ENCODE measurements at places on chromosomes 12 and 14.

GRCh38 chr14:64733321-64733720 is 29.1 kb downstream of the PLEKHG3 start:
- no peak for DNase-seq

- no peak for DNase-seq
Measured at GRCh38 chr12:3048540-3048939, 28.6 kb upstream of the TSPAN9 start.

GRCh38 chr12:40921563-40922163 is 229.4 kb downstream of the CNTN1 start:
- DNase-seq = no peak

- no peak for DNase-seq
Measured at GRCh38 chr12:126107659-126108058, 1042.4 kb downstream of the AACS start.

- no peak for DNase-seq
Measured at GRCh38 chr12:93751864-93752610, 74.9 kb downstream of the CRADD start.

DNA sequence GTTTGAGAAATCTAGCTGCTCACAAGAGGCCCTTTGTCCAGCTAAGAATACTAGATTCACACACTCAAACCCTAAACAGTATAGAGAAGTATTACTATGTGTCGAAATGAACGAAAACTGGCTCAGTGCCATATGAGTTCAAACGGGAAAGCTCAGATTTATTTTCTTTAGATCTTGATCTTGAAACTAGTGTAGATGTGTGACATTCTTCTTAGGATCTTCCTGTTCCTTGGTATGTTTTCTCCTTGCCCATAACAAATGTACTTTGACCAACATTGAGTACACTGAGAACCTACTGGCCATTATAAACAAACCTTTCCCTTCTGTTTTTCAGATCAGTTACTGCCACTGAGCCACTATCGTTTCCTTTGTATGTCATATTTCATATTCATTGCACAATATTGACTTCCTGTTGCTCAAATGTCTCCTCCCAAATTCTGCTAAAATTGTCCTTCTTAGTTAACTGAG is 21.3 kb downstream of the MYBPC1 start:
- DNase-seq = no peak

- DNase-seq = no peak
Measured at GRCh38 chr14:105377555-105378182, 20.7 kb upstream of the TEX22 start.

GRCh38 chr14:71692496-71692895 is 239.7 kb upstream of the RGS6 start:
- DNase-seq = no peak

- no peak for DNase-seq
Measured at GRCh38 chr12:79381248-79382208, 309.2 kb downstream of the PAWR start.

GRCh38 chr12:108319277-108320234 is 19.6 kb downstream of the CMKLR1 start:
- no peak for DNase-seq

GRCh38 chr14:93709249-93709648 is 79.0 kb downstream of the PRIMA1 start:
- no peak for DNase-seq

- DNase-seq = no peak
Measured at GRCh38 chr12:124335426-124336183, 40.7 kb downstream of the RFLNA start.

GRCh38 chr12:62861586-62861985 is 73.4 kb downstream of the PPM1H start:
- DNase-seq = no peak

GRCh38 chr14:90505531-90505930 is 108.7 kb downstream of the CALM1 start:
- DNase-seq = no peak

GRCh38 chr12:124481772-124482566 is 85.4 kb downstream of the NCOR2 start:
- no peak for DNase-seq

DNA sequence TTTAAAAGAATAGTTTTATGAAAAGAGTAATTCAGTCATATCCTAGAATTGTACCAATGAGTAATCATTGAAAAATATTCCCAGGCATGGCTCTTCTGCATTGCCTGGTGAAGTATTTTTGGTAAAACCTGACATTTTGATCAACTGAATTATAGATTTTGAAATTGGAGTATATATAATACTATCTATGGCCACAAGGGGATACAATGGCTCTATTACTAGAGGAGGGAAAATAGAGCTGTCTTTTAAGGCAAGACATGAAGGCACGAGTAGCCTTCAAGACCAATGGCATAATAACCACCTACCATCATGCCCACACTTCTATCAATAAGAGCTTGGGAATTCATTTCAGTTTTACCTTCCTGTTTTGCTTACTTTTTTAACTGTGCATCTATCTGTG is 1241.4 kb upstream of the TMEM132C start:
- no peak for DNase-seq

- DNase-seq = no peak
Measured at GRCh38 chr14:61192989-61193388, 88.1 kb downstream of the TMEM30B start.

- DNase-seq = no peak
Measured at GRCh38 chr14:103848175-103849077, 1.1 kb upstream of the PPP1R13B start.

DNA sequence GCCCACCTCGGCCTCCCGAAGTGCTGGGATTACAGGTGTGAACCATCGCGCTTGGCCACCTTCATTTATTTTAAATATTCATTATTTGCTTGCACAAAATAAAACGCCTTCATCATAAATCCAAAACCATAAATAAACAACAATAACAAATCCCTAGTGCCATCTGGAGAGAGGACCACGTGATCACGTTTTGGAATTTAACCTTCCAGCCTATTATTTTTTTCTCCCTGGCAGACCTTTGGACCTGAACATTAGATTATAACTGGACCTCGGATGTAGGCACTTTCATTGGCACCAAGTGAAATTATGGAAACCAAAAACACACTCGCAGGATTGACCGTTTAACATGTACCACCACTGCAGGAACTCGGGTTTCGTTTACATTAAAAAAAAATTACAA is 2.0 kb downstream of the DNAH10 start:
- DNase-seq = no peak

GRCh38 chr14:85528080-85528896 is 1.7 kb upstream of the FLRT2 start:
- DNase-seq = no peak

DNA sequence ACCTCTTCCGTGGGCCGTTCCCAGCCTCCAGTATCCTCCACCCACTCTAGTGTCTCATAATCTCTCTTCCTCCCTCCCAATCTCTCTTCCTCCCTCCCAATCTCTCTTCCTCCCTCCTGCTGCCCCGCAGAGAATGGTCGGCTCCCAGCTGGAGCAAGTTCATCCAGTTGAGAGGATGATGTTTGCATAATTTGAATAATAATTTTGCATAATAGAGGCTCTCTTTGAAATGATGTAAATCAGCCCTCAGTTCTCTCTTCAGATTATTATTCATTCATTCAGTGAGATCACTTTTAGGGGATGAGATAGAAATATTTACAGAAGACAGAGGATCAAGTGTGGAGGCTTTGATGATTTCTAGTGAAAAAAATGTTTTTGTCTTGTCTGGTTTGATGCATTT is 125.0 kb downstream of the PTPN11 start:
- no peak for DNase-seq

DNA sequence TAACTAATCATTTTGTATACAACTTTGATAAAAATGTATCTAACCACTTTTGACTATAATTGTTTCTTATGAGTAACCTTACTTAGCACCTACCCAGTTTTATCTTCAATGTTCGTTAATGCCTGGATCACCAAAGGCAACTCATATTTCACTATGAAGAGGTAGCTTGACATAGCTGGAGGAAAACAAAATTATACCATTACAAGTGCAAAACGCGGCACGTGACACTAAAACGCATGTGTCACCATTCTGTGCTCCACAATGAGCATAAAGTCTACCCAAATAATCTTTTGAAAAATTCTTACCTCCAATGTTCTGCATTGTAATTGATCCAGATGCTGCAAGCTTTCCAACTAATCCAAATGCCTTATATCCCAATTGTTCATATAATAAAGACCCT is 5.8 kb downstream of the SLC38A2 start:
- no peak for DNase-seq

DNA sequence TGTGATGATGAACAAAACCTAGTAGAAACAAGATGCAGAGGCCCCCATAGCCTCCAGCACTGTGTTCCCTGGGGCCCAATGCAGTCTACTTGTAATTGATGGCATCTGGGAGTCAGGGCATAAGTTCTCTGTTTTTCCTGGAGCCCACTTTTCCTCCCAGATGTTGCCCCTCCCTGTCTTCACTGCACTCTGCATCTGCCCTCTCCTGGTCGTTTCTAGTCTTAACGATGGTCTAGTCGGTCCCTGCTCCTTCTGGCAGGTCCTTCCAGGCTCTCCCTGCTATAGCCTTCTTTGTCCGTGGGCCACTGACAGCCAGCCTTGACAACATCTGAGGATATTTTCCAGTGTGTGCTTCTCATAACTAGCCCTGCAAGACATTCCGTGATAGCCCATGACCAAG is 208.3 kb downstream of the GXYLT1 start:
- no peak for DNase-seq

DNA sequence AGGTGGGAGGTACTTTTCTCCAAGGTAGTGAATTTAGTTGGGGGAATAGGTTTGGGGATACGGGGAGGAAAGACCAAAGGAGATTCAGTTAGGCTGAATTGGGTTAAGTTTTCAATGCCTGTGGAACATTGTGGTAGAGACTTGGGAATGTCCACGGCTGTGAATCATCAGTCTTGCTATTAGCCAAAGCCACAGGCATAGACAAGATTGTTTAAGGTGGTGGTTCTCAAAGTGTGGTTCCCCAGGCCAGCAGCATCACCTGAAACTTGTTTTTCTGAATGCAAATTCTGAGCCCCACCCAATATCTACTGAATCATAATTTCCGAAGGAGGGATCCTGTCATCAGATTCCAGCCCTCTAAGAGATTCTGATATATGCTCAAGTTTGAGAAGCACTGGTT is 316.2 kb downstream of the EGLN3 start:
- no peak for DNase-seq

GRCh38 chr12:76144245-76144549 is 59.7 kb upstream of the NAP1L1 start:
- no peak for DNase-seq

- no peak for DNase-seq
Measured at GRCh38 chr12:87931812-87932211, 97.4 kb downstream of the C12orf50 start.

- DNase-seq = no peak
Measured at GRCh38 chr14:29603696-29604095, 324.0 kb downstream of the PRKD1 start.

DNA sequence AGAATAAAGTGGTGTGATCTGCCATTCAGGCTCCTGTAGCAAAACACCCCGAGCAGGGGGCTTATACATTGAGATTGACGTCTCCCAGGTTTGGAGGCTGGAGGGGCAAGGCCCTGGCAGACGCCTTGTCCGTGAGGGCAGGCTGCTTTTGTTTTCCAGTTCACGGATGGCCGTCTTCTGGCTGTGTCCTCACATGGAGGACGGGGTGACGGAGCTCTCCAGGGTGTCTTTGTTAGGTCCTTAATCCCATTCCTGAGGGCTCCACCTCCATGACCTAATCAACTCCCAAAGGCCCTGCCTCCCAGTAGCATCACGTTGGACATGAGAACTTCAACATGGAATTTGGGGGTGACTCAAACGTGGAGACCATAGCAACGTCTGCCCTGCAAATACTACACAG is 147.7 kb downstream of the KIF26A start:
- DNase-seq = no peak

DNA sequence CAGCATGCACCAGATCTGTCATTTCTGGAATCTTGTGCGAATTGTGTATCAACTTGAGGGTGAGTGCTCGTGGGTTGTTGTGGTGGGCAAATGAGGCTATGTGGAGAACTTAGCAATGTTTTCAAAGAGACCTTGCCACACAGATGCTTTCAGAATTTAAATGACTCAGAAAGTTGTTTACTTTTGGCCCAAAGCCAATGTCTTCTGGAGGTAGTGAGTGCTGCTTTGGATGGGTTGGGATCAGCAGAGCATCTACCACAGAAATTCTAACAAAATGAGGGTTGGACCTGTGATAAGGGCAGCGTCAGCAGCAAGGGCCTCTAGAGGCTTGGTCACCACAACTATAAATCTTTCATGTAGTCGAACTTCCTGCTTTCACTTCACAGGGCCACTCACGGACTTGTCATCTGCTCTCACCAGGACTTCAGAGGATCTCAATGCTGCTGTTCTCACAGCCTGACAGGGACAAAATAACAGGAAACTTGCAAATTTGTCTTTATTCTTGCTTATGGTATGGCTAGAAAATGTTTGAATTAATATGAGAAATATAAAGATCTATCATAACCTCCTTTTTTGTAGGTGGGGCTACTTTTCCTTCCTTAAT is 111.4 kb downstream of the DACT1 start:
- DNase-seq = no peak

DNA sequence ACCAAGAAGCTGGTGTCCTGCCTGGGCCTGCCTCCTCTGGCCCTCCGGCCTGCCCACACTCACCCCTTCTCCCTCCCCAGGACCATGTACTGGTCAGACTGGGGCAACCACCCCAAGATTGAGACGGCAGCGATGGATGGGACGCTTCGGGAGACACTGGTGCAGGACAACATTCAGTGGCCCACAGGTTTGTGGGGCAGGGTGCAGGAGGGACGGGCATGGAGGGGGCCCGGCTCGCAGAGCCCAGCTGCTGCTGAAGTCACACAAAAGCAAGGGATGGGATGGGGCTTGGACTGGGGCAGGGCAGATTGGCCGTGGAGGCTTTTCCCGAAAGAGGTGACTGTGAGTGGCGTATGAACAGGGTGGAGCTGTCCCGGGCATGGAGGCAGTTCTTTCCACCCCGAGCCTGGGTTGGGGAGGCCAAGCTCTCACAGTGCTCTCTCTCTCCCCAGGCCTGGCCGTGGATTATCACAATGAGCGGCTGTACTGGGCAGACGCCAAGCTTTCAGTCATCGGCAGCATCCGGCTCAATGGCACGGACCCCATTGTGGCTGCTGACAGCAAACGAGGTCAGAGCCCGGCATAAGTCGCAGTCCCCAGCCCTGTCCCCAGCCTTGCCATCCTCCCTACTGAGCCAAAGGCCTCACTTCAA is 7.8 kb upstream of the NXPH4 start:
- DNase-seq = no peak

GRCh38 chr12:64332938-64333337 is 57.6 kb downstream of the C12orf56 start:
- no peak for DNase-seq

DNA sequence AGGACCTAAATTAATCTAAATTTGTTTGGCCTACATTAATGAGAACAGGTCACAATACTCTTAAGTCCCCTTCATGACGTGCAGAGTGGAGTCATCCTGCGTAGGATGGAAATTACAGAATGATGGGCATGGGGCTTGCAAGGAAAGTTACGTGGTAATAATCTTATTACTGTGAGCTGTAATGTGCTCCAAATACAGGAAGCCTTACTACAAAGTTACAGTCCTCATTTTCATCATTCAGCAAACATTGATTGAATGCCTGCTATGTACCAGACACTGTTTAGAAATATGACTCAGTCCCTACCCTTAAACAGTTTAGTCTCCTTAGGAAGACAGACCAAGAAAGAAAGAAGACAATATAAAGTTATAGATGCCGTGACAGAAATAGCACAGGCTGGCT is 9.4 kb downstream of the HIGD1C start:
- DNase-seq = no peak
